ENCODE measurements at places on chromosomes 13 and 19.

DNA sequence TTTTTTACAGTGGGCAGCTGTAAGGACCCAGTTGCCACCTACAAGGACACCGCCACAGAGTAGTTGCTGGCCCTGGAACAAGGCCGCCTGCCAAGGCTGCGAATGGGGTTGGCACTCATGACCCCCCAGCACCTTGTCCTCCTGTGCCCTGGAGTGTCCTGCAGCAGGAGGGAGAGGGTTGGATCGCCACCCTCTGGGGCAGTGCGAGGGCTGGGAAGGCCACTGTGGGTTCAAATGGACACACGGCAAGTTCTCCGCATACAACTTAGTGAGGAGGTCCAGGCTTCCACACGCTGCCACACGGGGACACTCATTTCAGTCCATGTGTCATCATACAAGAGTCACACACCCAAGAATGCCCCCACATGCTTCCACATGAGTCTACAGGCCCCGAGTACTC, 978 bp downstream of the KLK8 start:
- DNase-seq = no peak

GRCh38 chr19:40661616-40662015, 28.8 kb downstream of the NUMBL start:
- DNase-seq = no peak

DNA sequence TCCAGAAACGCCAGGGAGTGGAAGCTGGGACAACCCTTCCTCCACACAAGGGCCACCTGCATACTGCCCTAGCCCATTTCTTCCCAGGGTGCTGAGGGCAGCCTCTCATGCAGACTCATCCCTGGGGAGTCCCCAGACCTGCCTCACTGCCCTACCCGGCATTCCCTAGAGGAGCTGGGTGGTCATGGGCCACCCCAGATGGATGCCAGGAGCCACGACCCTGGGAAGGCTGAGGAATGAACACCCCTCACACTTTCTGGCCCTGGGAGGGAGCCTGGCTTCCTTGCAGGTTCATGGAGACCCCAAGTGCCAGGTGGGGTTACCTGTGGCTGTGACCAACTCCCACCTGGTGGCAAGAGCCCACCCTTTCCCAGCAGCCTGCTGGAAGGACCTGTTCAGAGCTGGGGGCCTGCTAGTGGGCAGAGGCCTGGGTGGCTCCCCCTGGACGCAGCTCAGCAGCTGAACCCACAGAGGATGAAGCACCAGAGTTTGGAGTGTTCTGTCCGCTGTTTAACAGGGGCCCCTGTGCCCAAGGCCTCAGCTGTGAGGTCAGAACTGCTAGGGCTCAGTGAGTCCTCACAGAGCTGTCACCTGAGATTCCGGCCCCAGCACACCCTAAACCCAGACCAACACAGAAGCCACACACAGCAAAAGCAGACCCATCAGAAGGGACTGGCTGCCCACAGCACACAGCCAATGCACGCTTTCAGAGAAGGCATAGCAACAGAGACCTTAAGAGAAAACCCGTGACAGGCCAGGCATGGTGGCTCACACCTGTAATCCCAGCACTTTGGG, 6.6 kb downstream of the ACP4 start:
- DNase-seq = no peak

GRCh38 chr19:5718579-5719273, 1.2 kb downstream of the LONP1 start:
- DNase-seq = peak; percentile 57

DNA sequence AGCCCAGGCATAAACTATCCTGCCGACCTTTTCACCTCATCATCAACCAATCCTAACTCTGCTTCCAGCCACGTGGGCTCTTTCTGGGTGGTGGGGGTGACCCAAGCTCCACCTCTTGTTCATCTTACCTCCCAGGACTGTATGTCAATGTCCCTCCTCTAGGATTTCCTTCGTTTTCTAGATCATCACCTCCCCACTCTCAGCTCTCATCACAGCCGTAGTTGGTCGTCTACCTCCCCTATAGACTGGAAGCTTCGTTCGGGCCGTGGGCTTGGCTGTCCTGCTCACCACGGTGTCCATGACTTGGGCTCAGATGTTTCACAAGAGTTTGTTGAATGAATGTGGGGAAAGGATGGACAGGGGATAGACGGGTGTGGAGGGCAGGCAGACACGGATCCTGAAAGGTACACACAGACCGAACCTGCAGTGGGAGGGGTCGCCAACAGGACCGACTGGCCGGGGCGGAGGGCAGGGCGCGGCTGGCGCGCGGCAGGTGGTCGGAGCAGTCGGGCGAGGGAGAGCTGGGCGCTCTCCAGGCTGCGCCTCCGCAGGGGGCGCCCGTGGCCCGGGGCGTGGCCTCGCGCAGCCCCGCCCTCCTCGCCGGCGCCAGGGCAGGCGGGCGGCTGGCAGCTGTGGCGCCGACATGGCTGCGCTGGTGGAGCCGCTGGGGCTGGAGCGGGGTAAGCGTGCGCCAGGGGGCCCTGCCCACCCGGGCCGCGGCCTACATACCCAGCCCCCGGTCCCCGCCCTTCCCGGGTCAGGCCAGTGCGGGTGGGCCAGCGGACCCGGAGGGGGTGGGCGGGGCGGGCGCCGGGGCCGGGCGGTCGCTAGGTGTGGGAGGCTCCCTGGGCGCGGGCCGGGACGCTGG, at the start of gene LIN7B:
Gene LIN7B (plus strand): TSS at position 609 of the 868 bp plus-strand sequence. CDS start 35 bp downstream, at position 644.
- peak; percentile 65 for DNase-seq

GRCh38 chr13:81458170-81458569, 1117.2 kb upstream of the SPRY2 start:
- no peak for DNase-seq

GRCh38 chr19:40217934-40218890, at the start of gene TTC9B:
TSS of gene TTC9B (minus strand) at chr19:40218384. CDS start at chr19:40218381, 3 bp downstream.
- peak; percentile 45 for DNase-seq

GRCh38 chr13:46796129-46796514, 839 bp downstream of the ESD start:
- no peak for DNase-seq

DNA sequence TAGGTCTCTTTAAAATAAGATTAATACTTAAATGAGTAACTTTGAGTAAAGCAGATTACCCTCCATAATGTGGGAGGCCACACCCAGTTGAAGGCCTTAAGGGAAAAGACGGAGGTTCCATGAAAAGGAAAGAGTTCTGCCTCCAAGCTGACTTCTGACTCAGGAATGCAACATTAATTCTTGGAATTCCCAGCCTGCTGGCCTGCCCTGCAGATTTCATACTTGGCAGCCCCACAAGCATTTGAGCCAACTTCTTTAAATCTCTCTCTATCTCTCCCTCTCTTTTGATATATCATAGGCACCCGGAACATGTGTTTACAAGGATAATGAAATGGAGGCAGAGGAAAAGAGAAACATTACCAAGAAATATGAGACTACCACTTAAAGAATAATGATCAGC, 902.3 kb upstream of the MIR17HG start:
- DNase-seq = no peak

GRCh38 chr13:58884353-58885209, 1253.0 kb downstream of the PCDH17 start:
- DNase-seq = no peak

GRCh38 chr13:28885181-28885580, 65.0 kb downstream of the MTUS2 start:
- DNase-seq = no peak

GRCh38 chr13:114077933-114078325, 54.5 kb downstream of the RASA3 start:
- DNase-seq = no peak

DNA sequence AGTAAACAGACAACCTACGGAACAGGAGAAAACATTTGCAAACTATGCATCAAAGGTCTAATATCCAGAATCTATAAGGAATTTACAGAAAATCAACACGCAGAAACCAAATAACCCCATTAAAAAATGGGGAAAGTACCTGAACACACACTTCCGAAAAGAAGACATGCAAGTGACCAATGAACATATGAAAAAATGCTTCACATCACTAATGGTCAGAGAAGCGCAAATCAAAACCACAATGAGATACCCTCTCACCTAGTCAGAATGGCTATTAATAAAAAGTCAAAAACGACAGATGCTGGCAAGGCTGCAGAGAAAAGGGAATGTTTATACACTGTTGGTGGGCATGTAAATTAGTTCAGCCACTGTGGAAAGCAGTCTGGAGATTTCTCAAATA, 29.5 kb downstream of the SLC25A15 start:
- DNase-seq = no peak

DNA sequence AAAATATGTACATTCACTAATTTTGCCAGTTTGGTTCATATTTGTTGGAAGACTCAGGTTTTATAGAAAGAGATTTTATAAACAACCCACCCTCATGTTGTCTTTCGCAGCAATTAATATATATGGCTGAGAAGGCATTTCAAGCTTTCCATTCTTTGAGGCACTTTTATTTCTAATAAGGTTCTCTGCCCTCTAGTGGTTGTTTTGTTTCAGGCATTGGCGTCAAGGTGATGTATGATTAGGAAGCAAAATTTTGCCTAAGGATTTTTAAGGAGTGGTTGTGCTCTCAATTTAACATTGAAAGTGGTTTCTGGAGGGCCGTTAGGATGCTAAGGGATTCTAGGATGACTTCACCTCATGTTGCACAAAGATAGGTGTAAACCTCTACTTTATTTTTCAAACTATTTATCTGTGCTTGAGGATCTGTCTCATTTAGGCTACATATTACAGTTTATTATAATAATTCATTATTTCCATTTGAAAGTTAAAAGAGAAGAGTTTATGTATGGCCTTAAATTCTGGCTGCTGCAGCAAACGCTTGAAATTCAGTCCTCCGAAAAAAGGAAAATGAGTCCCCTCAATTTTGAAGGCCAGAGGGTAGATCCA, 35.9 kb downstream of the OXGR1 start:
- DNase-seq = no peak

DNA sequence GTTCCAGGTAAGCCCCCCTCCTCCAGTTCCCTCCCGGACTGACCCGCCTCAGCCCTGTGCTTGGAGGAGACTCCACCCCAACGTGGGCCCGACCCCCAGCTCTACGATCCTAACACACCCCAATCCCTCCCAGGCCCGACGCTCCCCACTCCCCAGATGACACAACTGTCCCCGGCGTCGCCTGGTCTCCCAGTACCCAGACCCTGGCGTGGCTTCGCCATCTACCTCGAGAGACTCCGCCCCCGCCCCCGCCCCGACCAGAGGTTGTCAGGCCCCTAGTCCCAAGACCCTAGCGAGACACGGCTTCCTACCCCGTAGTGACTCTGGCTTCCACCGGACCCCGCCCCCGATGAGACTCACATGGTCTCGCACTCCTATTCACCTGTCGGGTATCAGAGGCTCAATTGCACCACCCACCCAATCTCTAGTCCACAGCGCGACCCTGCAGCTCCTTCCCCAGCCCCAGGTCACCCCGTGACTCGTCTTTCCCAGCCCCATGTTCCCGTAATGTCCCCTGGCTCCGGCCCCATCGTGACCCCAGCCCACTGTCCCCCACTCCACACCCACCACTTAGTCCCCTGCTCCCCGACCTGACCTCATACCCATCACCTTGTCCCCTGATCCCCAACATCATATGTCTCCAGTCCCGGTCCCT, 2.9 kb downstream of the CD37 start:
- no peak for DNase-seq

- no peak for DNase-seq
These were observed 1.8 kb downstream of the SHKBP1 start for GRCh38 chr19:40578442-40578908.

DNA sequence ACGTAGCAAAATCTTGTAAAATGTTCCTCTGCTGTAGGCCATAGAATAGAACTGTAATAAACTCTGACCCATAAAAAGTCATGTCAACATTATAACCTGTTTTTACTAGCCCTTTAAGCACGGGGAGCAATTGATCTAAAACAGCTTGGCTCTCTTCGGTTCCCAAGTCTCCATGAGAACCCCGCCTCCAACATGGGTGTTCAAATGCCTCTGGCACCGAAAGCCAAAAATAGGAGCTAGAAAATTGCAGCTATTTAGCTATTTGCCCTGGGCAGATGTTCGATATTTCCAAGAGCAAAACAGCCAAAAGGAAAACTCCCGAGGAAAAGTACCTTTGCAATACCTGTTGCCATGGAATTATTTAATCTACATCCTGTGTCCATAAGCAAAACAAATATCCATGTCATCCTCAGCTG, 563.1 kb downstream of the EFNB2 start:
- DNase-seq = no peak

DNA sequence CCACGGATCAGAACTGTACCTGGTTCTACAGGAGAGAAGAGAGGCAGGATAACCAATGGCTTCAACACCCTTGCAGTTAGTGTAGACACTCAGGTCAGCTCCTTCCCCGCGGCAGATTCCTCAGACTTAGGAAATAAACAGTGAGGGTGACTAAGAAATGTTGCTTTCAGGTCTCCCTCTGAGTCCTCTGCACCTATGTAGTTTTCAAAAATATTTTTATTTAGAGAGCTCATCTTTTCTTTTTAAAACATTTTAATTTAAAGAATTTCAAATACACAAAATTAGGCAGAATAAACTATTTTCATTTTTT, 195.2 kb downstream of the KLF12 start:
- no peak for DNase-seq

DNA sequence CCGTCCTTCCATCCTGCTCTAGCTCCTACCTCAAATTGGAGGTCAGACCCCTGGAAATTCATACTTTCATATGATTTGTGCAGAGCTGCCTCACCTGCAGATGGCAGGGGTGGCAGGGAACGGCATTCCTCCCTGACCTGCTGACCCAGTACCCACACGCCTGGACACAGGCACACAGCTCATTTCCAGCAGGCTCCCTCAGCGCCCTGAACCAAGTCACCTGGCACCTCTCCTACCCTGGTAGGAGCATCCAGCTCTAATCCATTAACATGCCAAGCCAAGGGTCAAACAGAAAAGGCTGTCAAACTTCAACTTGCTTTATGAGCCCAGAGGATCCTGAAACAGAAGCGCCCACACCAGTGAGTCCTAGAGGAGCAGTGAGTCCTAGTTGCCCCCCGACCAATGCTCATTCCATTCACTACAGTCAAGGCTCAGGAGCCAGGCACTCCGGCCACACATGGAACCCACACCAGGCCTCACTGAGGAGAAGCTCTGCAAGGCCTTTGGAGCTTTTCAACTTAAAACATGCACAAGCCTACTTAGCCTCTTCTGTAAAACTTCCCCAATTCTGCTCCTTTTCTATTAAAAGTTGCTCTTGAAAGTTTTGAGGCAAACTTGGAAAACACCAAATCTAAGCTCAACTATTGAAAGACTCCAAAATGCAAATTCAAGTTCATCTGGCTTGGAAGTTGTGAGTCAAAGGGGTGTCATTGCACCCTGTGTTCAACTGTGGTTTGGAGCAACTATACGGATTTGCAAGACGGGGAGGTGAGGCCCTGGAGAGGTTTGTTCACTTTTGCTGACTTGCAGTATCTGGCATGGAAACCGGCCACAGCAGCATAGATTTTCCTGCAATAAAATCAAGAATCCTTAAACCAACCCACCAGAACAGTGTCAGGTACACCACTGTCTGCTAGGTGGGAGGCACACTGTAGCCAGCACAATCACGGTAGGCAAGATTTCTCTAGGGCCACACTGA, 96.7 kb downstream of the CRYL1 start:
- DNase-seq = no peak

Data from stimulated activated CD4-positive, alpha-beta T cell treated with anti-CD3 and anti-CD28 coated beads, Interleukin-2, amount 100 ng/mL, for 48 hours (primary cell).